NCI-H2081 treated with DMSO at 0.1 percent for 48 hours (cell line): ENCODE measurements at places on chromosomes 1 and 21.

- DNase-seq = no peak
These were observed 82.8 kb downstream of the DMRTB1 start for GRCh38 chr1:53541761-53542550.

GRCh38 chr1:110292031-110292741 is 47.0 kb upstream of the RBM15 start:
- no peak for DNase-seq

GRCh38 chr1:203112475-203112874 is 15.1 kb upstream of the ADORA1 start:
- no peak for DNase-seq

GRCh38 chr1:225445639-225446594 is 18.1 kb upstream of the LBR start:
- DNase-seq = no peak

DNA sequence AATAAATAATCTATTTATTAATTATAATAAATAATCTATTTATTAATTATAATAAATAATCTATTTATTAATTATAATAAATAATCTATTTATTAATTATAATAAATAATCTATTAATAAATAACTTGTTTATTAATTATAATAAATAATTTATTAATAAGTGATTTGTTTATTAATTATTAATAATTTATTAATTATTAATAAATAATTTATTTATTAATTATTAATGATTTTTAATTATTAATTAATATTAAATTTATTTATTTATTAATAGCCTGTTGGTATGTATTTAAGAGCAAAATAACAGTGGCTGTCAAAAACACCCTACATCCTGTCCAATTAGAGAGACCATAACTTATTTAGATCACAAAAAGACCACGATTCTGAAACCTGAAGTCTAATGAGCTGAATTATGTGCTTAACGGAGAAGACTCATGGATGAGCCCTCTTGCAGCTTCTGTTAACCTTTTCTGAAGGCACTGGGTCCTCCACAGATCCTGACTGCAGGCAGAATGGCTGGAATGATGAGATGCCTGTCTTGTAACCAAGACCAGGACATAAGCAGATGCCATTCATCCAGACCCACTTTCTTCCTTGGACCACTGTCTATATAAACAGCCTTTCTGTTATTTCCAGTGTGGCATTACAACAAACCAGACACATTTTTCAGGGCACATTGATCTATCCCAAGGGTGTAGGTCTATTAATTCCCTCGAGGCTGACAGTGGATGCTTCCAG is 134.2 kb downstream of the SETD4 start:
- no peak for DNase-seq

DNA sequence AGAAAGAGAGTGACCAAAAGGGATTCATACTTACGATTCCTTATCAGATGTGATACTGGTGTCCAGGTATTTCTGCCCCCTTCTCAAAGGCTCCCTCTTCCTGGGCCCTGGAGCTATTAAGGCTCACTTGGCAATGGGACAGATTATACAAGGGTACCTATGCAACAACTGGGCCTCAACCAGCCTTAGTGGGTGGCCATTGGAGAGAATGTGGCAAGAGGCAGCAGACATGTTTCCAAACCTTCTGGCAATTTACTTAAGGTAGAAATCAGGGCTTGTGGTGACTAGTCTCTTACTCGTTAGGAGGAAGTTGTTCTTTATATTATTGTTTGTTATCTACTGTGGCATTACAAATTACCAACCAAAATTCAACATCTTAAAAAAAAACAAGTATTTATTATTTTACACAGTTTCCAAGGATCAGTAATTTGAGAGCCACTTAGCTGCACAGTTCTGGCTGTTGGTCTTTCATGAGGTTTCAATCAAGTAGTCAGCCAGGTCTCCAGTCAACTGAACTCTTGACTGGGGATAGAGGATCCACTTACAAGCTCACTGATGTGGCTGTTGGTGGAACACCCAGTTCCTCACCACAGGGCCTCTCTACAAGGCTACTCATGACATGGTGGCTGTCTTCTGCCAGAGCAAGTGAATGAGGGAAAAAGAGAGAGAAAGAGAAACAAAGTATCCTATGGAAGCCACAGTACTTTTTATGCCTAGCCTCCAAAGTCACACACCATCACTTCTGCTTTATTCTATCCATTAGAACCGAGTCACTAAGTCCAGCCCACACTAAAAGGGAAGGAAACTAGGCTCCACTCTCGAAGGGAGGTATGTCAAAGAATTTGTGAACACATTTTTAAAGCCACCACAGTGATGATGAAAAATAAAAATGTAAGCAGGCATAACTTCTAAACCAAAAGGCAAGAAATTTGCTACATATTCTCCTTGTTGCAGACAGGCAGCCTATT is 10.7 kb downstream of the ZNF648 start:
- no peak for DNase-seq

- DNase-seq = no peak
These were observed 328.1 kb upstream of the LYPLAL1 start for GRCh38 chr1:218845589-218845988.

GRCh38 chr1:185775501-185775900 is 41.3 kb downstream of the HMCN1 start:
- no peak for DNase-seq

DNA sequence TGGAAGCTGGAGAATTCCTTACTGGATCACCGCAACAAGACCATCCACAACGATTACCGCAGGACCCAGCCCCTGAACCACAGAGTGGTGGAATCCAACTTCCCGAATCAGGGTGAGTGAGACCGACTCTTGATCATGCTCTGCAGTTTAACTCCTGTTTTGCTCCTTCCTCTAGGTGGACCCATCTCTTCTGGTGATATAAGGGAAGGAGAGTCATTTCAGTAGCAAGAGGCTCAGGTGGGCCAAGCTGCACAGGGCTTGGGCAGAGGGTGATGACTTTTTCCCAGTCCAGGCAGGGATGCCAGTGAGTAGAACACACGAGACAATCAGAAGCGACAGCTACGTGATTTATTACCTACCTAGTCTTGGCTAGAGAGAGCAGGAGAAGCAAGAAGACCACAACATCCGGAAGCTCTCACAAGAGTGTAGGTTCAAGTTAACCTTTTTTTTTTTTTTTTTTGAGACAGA is 25.2 kb downstream of the CA6 start:
- DNase-seq = no peak

DNA sequence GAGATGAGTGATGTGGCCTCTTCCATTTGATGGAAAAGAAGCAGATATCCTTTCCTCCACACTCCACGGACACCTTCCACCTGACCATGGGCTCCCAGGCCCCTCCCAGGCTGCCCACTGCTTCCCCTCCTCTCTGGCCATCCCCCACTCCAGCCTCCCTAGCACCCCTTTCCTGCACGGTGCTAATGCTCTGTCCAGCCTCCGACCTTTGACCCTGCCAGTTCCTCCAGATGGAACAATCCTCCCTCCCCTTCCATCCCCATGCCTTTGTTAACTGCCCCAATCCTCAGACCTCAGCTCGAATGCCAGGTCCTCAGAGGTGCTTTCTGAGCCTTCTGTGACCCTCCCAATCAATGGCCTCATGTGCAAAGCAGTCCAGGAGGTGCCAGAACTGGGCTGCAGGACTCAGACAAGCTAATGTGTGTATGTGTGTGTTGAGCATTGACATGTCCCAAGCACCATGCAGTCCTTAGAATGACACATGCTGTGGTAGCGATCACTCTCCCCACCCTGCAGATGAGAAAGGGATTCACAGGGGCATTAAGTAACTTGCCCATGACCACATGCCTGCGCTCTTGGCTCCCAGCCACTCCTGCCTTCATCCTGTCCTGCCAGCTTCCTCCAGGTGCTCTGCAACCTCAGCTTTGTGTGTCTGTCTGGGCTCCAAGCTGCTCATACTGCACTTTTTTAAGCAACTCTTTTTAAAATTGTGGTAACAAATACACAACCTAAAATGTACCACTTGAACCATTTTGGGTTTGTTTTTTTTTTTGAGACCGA is 63.5 kb upstream of the EDN2 start:
- DNase-seq = no peak

- no peak for DNase-seq
These were observed 132.8 kb upstream of the CD34 start for GRCh38 chr1:208043691-208044181.
